ENCODE measurements at places on chromosomes 5 and 9.

DNA sequence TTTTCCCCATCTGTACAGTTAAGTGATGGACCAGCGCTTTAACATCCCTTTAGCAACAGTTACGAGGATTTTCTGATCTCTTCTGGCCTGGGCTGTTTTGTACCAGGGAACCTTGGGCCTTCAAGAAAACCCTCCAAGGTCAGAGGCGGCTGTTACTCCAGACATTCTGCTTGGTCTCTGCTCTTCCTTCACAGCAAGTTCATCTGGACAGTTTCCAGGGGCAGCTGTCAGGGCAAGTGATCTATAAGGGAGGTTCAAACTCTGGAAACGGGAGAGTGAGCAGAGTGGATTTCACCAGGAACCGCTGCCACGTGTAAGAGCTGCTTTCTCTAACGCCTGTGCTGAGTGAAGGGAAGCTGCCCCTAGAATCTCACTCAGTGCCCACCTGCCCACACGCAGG, 36.7 kb downstream of the ZNF618 start:
- no peak for ATAC-seq

GRCh38 chr9:87872079-87872624, 10.5 kb upstream of the SPATA31E1 start:
- no peak for ATAC-seq

DNA sequence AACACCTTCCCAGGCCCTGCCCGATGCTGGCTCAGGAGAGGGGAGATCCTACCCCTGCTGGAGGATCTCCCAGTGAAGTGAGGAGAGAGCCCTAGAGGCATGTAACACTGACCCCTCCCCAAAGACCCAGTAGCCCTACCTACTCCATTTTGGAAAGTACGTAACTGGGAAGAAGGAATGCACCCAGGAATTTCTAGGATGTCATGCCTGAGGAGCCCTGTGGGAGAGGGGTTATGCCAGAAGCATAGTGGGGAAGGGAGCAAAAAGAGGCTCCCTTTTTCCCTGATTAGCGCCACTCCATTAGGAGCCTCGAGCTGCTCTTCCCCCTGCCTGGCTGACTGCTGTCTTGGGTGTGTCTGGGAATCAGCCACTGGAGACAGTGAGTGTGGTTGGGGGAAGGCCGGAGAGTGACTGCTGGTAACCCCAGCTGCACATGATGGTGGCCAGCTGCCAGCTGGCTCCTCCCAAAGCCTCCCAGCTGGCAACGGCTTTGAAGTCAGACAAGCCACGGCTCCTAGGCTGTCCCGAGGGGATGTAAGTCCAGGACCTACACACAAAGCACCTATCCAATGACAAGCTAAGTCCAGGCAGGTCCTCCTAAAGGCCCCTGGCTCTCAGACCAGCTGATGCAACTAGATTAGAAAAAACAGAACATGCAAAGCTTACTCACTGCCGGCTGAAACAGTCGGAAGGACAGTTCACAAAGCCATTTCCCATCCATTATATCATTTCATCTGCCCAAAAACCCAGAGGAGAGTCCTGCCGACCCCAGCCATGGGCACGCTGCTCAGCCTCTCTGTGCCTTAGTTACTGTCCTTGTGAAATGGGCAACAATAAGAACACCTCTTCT, 136.5 kb upstream of the ABCA1 start:
- ATAC-seq: no peak

GRCh38 chr5:59799668-59800346, 93.7 kb downstream of the PDE4D start:
- peak; percentile 71 for ATAC-seq

GRCh38 chr5:147483188-147483790, 26.6 kb downstream of the DPYSL3 start:
- ATAC-seq: no peak

GRCh38 chr9:132703336-132703735, 33.1 kb downstream of the GTF3C4 start:
- ATAC-seq: no peak

DNA sequence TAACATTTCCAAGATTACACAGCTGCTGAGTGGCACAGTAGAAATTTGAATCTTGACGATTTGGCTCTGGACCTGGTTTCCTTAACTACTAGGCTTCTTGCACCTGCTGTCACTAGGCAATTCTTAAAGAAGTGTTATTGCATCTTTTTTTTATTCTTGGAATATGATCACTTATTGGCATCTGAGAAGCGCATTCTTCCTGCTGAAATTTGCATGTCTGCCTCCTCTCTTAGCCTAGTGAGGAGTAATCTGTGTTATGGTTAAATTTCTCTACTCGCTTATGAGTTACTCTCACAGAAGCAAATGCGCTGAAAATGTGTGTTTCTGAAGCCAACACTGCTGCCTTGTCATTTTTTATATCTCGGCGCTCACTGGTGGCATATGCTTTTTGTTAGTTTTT, 89.3 kb downstream of the WDR41 start:
- ATAC-seq: no peak

GRCh38 chr9:35907711-35908503, 1.4 kb upstream of the SPAAR start:
- no peak for ATAC-seq

- no peak for ATAC-seq
Measured at GRCh38 chr5:166772770-166773169, 1518.7 kb upstream of the WWC1 start.

- ATAC-seq: peak; percentile 53
Measured at GRCh38 chr5:53482717-53483638, 2.5 kb downstream of the FST start.

GRCh38 chr5:170075696-170076095, 30.0 kb upstream of the FOXI1 start:
- no peak for ATAC-seq

- no peak for ATAC-seq
Measured at GRCh38 chr9:125505988-125506438, 201.0 kb downstream of the MAPKAP1 start.

DNA sequence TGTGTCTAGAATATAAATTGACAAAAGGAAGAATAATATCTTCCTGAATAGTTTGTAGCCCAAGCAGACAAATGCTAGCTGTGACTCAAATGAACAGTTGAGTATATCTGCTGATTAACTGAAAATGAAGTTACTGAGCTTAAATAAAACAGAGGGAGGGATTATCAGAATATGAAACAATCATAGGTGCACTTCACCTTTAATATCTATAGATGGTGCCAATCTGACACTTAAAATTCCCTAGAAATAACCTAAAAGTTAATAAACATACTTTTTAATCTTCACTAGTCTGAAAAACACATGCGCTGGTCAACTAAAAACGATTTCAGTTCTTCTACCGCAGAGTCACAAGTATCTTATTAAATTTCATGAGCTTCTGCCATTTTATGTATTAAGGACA, 280.8 kb upstream of the RASA1 start:
- ATAC-seq: no peak

GRCh38 chr5:153655201-153655510, 164.7 kb downstream of the GRIA1 start:
- ATAC-seq: no peak

- ATAC-seq: no peak
Measured at GRCh38 chr9:72420783-72421182, 55.8 kb upstream of the ZFAND5 start.

DNA sequence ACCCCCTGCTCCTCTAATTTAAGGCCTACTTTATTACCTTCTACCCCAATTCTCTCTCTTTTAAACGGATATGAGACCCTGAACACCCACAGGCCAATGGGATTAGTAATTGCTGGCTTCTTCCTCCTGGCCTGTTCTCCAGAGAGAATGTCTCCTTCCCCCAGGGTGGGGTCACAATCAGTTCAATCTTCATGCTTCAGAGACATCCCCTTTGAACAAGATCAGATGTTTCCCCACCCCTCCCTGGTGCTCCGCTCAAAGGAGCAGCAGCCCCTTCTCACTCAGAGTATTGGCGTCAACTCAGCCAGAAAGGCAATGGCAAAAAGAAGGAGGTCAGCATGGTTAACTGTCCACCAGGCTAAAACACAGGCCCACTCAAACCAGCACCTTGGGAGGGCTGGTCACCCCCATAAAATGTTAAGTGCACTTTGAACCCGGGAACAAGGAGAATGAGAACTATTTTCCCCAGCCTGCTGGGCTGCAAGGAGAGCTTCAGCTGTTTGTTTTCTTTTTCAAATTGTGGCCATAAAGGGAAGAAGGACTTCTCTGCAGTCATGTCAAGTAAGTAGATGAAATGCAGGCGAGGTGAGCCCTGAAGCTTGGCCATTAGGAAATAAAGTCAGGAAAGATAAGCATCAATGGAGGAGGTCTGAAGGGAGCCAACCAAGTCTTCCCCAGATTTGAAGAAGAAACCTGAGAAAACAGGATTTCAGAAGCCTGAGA, 20.1 kb downstream of the LHFPL2 start:
- ATAC-seq: no peak

GRCh38 chr5:128522336-128522735, 15.7 kb downstream of the FBN2 start:
- no peak for ATAC-seq

DNA sequence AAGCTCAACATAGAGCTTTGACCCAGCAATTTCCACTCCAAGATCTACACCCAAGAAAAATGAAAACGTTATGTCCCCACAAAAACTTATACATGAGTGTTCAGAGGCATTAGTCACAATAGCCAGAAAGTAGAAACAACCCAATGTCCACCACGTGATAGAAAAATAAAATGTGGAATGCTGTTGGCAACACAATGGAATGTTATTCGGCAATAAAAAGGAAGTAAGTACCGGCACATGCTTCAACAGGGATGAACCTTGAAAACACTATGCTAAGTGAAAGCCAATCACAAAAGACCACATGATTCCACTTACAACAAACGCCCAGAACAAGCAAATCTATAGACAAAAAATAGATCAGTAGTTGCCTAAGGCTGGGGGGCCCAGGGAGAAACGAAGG, 6.0 kb downstream of the UBQLN1 start:
- no peak for ATAC-seq

GRCh38 chr9:137256856-137257255, 1.7 kb downstream of the NELFB start:
- no peak for ATAC-seq

DNA sequence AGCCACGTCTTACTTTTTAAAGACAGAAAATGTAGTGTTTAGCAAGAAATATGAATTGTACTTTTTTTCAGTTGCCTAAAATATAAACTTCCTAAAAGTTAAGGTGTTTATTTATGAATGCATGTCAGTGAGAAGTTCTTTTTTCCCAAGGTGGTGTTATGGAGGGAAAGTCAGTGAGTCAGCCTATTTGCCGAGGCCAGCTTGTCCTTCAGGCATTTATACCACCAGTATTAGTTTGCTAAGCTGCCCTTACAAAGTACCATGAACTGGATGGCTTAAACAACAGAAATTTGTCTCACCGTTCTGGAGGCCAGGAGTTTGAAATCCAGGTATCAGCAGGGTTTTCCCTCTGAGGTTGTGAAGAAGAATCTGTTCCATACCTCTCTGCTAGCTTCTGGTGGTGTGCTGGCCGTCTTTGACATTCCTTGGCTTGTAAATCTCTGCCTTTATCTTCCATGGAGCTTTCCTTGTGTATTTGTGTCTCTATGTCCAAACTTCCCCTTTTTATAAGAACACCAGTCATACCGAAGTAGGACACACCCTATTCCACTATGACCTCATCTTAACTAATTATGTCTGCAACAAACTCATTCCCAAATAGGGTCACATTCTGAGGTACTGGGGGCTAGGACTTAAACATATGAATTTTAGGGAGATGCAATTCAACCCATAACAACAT, 38.4 kb downstream of the PRKACG start:
- no peak for ATAC-seq

GRCh38 chr9:2291980-2292704, 277.0 kb downstream of the SMARCA2 start:
- no peak for ATAC-seq

DNA sequence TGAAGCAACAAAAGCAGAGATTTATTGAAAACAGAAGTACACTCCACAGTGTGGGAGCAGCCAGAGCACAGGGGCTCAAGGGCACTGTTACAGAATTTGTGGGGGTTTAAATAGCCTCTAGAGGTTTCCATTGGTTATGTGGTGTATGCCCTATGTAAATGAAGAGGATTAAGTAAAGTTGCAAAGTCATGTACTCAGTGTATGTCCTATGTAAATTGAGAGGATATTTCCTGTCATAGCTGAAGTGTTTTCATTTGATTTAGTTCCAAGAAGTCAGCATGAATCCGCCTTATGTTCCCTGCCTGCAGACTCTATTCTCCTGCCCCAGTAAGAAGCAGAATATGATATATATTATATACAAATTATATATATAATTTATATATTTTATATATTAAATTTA, 966.0 kb upstream of the COX7C start:
- ATAC-seq: no peak

DNA sequence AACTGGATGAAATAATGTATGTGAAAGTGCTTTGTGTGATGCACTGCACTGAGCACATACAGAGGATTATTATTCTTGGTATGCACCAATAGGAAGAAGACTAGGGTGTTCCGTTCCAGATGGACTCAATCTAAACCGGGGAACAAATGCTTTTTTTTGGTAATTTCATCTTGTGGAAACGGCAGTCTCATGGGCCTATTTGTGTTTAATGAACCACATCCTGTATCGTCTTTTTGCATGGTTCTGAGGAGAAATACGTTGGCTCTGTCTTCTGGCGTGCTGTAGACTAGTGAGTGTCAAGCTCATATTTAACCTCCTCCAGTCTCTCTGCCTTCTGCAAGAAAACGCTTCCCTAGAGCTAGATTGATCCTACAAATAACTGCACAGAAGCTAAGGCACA, 30.0 kb downstream of the TRIM32 start:
- no peak for ATAC-seq

DNA sequence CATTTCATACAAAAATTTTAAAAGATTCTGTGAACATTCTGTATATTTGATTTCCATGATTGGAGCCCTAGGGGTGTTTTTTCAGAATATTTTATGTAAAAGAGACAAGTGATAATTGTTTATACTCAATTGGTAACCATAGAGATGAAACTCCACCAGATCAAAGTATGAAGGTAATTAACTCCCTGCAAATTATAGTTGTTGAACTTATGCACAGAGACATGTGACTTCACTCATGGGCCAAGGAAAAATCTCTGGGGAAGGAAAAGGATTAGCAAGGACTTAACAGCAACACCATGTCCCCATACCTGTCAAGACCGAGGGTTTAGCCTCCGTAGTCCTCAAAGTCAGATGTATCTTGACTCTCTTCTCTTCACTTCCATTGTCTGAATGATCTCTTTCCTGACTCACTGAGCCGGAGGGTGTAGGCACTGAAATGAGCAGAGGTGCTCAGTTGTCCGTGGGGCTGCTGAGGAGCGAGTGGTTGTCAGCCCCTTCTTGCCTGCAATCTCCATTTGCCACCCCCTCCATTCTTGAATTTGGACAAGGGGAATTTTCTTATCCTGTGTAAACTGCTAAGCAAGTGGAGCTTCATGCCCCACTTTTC, 17.5 kb upstream of the CXCL14 start:
- ATAC-seq: no peak

DNA sequence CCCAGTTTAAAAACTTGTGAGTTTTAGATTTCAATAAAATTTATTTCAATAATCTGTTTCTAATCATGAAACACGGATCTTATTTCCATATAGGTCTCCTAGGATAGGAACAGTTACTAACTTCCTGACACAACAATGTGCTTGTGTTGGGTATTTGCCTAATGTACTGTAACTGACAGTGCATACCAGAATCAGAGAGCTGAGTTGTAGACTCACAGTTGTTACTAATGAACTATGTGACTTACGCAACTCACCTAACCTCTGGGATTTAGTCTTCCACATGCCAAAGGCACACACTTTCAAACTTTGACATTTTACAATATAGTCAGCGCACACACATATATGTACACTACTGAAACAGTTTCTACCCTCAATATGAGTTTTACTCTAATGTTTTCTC, 77.7 kb downstream of the HOMER1 start:
- no peak for ATAC-seq

GRCh38 chr9:21477466-21477865, 4.6 kb downstream of the IFNE start:
- ATAC-seq: no peak

All from stimulated activated memory B cell treated with anti-CD40 and anti-IgM and Interleukin-4, amounts not matched to agents 10 μg/mL and 1 μg/mL and 100 μg/mL, for 72 hours (primary cell).